Activated T-helper 1 cell treated with anti-CD3 and anti-CD28 coated beads, Interleukin-12 subunit alpha, Interleukin-12 subunit beta, Interleukin-2, Interleukin-4 antibody, amounts not matched to agents 30 ng/mL and 10 ng/mL and 1 ng/mL, durations not matched to agents 14 hours and 24 hours and 36 hours (primary cell): ENCODE measurements at places on chromosomes 7 and 10. TPM values are rescaled to one million over a fixed set of nuclear protein-coding genes. Genes with fewer than 3 reads are reported as not detected.

DNA sequence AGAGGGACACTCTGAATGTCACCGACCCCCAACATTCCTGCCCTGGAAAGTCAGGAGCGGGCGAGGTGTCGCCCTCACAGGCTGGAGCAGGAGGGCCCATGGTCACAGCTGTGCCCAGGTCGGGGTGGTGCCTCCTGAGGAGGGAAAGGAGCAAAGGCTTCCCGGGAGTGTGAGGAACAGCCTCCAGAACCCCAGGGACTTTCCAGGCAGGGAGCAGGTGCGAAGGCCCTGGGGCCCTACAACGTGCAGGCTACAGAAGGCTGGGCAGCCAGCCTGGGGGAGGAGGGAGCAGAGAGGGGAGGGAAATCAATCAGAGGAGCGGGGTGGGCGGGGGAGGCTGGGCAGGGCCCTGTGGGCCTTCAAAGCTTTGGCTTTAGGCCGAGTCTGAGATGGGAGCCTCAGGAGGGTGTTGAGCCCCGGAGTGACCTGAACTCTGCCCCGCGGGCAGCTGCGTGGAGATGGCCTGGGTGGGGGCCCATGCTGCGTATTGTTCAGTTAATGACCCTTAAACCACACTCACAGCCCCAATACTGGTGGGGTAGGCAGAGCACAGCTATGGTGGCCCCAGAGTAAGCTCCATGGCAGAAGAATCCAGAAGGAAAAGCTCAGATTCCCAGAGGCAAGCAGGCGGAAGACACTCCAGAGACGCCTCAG is 44.2 kb upstream of the PPP2R2D start:
- H3K27ac ChIP-seq = no peak overlapping the region
- no peaks in the 10 kb centered on the region for H3K27me3 ChIP-seq
- DNase-seq = no peak

The TBX20 gene
- 0.15 and 0.23 TPM in 2 replicates for total RNA-seq

The HOXA3 gene
- total RNA-seq = not detected in 2 replicates

GRCh38 chr7:87361320-87361719 is 15.9 kb downstream of the CROT start:
- no peak for DNase-seq
- peaks cover 11% of the 10 kb centered on the region for H3K36me3 ChIP-seq
- no peaks in the 10 kb centered on the region for H3K4me1 ChIP-seq
- no peak overlapping the region for H3K4me3 ChIP-seq
